ENCODE measurements at places on chromosomes 11 and 22.

DNA sequence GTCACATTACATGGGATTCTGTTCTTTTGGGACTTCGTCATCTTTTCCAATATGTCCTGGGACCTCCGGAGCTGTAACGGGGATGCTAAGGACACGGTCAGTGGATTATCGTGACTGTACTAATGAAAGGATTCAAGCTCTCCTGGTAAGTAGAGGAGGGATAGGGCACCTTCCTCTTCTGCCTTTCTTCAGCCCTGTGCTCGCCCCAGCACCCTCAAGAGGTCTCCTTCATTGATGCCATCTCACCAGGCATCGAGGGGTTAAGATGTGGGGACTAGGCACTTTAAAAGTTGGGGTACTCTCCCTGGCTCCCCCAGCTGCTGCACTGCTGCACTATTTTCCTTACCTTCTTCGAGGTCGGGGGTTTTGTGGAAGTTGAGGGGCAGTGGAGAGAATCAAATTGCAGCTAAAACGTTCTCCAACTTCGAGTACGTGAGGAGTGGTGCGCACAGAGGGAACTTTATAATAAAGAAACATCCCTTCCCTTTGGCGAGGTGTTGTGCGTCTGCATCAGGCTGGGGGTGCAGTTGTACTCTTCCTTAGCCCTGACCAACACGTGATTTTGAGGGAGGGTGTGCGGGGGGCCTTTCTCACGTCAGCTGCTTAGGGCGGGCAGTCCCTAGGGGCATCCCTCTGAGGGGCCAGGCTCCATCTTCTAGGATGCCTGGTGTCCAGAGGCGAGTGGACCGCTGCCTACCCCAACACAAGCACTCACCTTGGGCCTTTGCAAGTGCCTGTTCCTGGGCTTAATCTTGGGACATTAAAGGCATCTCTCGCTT, 96.1 kb downstream of the GRAMD1B start:
- DNase-seq, result no peak

DNA sequence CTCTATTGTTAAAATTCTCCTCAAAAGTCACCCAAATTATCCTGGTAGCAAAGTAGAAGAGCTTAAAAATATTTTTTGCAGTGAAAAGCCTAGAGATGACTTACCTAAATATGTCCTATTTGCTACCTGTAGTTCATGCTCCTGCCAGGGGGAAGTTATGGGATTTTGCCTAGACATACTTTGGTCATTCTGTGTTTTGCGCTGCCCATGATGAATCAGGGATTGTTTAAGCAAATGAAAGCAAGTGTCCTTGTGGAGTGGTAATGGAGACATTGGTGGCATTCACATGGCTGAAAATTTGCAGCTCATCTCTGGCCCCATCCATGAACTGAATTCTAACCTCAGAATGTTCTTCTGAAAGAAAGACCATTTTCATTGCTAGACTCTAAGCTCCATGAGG, 14.6 kb upstream of the SESN3 start:
- DNase-seq, result no peak

GRCh38 chr11:9849389-9849788, 185.5 kb downstream of the SWAP70 start:
- DNase-seq, result no peak

GRCh38 chr11:34789196-34789834, 126.9 kb downstream of the APIP start:
- no peak for DNase-seq

GRCh38 chr11:44761551-44761961, 34.8 kb downstream of the TSPAN18 start:
- no peak for DNase-seq

DNA sequence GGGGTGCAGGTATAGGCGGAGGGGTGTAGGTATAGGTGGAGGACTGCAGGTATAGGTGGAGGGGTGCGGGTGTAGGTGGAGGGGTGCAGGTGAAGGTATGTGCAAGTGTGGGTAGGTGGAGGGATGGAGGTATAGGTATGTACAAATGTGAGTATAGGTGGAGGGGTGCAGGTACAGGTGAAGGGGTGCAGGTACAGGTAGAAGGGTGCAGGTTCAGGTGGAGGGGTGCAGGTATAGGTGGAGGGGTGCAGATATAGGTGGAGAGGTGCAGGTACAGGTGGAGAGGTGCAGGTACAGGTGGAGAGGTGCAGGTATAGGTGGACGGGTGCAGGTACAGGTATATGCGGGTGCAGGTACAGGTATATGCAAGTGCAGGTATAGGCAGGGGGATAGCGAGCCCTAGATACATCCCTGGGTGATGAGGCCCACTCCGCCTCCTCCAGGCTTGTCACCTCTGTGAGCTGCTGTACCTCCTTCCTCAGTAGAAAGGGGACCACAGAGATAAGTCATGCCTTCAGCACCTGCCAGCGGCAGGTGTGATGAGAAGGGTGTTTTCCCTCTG, 17.2 kb downstream of the LINC01488 start:
- no peak for DNase-seq

DNA sequence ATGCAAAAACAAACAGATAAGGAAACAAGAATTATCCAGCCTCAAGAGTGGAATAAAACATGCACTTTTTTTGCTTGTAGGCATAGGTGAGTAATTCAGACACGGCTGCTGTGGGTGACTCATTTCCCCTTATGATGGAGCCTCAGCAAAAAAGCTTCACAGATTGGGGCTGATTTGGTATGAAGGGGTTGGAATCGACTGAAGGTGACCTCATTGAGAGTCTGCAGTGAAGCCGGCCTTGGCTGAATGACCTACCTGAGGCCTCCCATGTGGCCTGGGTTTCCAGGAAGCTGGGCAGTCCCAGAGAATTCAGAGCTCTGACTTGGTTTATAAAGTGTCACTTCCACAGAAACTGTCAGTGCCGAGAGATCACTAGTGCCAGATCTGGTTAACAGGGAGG, 34.2 kb upstream of the VPREB1 start:
- DNase-seq, result no peak

DNA sequence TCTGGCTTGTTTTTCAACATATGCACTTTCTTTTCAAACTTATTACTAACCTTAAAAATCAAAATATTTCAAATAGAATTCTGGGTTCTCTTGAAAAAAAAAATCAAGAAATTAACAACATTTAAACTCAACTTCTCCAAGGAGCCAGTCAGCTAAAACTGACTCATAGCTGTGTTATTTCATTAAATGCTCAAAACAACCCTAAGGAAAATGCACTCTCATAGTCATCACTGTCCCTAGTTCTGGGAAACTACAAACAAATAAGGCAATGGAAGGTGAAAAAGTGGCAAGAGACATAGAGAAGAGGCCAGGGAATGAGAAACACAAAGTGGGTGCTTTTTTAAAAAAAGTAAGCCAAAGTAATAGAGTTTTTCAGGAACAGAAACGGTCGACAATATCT, 4.1 kb upstream of the ARHGAP20 start:
- no peak for DNase-seq

GRCh38 chr11:127624306-127624856, 623.8 kb upstream of the KIRREL3 start:
- no peak for DNase-seq

DNA sequence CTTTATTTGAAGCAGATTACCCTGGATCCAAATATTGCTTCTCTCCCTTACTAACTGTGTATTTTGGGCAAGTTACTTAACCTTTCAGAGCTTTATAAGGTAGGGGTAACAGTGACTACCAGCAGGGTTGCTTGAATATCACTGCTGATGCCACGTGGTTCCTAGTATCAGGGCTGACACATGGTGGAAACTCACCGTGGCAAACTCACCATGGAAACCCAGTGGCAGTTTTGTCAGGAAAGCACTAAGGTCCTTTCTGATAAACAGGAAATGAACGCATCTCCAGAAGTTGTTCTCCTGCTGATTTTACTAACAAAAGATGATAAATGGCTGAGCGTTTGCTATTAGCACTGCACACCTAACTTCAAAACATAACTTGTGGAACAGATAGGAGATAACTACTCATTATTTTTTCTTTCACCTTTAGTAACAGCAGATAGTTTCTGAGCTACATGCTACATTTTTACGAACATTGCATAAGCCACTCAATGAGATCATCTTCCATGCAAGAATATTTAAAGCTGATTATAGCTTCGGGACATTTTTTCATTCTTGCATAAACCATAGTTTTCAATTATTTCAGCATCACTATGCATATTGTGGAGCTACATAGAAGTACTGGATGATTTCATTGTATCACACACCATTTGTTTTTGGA, 59.7 kb upstream of the RAG2 start:
- DNase-seq, result no peak

- no peak for DNase-seq
Measured at GRCh38 chr11:18790883-18791206, 753 bp downstream of the PTPN5 start.

- no peak for DNase-seq
Measured at GRCh38 chr11:2890466-2891294, 5.1 kb upstream of the CDKN1C start.

- DNase-seq, result no peak
Measured at GRCh38 chr11:118838905-118839553, 44.7 kb upstream of the CXCR5 start.

- DNase-seq, result no peak
Measured at GRCh38 chr11:77055101-77055561, 11.6 kb upstream of the CAPN5 start.

DNA sequence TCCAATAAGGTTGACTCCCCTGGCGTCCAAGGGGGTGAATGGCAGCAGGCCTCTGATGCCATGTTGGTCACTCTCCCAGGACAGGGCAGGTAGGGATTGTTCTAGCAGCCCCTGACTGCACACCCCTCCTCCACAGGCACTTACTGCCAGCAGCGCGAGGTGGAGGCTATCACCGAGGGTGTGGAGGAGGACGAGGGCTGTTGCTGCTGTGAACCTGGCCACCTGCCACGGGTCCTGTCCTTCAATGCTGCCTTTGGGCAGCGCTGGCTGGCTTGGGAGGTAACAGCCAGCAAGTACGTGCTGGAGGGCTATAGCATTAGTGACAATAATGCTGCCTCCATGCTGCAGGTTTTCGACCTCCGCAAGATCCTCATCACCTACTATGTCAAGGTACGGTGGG, 7.7 kb upstream of the SIPA1 start:
- no peak for DNase-seq

DNA sequence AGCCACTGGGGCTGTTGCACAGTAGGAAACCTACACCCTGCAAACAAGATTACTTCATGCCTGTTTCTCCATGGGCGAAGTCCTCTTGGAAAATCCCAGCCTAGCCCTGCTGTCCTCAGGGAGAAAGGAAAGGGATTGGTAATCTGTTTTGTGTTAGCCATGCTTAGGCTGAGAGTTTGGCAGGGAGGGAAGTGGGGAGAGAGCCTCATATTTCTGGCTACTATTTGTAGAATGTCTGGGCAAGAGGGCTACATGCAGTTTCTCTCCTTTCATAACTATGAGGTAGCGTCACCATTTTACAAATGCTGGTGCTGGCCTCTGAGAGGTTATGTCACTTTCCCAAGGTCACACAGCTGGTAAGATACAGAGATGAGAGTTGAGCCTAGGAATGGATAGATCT, 737 bp upstream of the MFRP start:
- no peak for DNase-seq

DNA sequence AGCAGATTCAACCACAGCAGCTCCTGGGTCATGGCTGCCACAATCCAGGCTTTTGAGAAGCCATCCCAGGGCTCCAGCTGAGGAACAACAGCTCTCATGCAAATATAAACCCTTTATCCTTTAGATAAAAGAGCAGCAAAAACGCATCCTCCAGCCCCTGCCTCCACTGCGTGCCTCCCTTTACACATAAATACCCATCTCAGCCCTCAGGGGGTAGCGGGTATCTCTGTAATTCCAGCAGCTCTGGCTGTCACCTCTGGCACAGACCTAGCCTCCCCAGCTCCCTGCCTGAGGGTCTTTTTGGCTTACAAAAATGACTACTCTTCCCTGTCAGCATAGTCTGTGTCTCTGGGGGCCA, 21.6 kb downstream of the LMO1 start:
- no peak for DNase-seq

- no peak for DNase-seq
Measured at GRCh38 chr11:33064866-33065265, 25.5 kb downstream of the TCP11L1 start.

- DNase-seq, result no peak
Measured at GRCh38 chr11:28457481-28458065, 349.4 kb downstream of the METTL15 start.

DNA sequence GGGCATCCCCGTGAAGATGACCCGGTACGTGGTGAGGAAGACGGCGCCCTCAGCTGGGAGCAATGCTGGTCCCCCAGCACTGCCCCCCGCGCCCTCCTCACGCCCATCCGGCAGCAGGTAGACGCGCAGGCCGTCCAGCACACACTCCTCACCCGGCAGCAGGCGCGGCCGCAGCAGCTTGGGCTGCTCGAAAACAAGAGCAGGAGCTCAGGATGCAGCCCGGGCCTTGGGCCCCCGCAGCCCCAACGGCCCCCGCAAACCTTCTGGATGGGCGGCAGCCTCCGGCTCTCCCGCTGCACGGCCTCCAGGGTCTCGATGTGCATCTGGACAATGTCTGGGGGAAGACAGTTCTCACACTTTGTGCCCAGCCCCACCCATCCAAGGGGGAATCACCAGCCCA, 13.3 kb downstream of the SBF1 start:
- no peak for DNase-seq

DNA sequence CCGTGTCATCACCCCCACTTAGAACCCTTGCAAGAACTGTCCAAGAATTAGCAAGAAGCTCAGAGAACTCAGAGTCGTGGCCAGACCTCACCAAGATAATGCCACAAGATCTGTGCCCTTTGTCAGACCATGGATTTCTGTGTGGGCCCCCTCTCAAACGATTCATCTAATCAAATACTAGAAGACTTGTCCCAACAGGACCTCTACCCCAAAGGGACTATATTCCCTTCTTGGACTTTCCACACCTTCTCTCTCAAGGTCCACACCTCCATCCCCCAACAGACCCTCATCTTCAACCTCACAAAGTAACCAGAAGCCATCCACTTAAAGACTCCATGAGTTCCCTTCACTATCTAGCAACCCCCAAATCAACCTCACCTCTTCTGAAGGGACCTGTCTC, 2.8 kb downstream of the POLR3H start:
- DNase-seq, result no peak

- no peak for DNase-seq
Measured at GRCh38 chr11:31001427-31001826, 368.1 kb downstream of the DCDC1 start.

DNA sequence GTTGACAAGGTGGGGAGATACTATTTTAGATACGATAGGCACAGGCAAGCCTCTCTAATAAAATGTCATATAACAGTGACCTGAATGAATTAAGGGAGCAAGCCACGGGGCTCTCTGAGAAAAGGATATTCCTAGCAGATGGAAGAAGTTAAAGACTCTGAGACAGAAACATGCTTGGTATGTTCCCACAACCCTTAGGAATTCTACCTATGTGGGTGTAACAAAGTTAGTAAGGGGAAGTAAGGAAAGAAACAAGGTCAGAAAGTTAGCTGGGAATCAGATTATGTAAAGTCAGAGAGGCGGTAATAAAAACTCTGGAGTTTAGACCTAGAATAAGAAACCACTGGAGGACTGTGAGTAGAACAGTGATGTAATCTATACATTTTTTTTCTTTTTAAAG, 59.7 kb upstream of the GDPD4 start:
- DNase-seq, result no peak

Data from activated T-helper 1 cell treated with anti-CD3 and anti-CD28 coated beads, Interleukin-2, amount 50 U/mL, for 16 hours (primary cell).